ENCODE measurements at places on chromosomes 11 and 22.
A peak's percentile ranks its signal among the peaks of the same experiment; 100 is the strongest.

DNA sequence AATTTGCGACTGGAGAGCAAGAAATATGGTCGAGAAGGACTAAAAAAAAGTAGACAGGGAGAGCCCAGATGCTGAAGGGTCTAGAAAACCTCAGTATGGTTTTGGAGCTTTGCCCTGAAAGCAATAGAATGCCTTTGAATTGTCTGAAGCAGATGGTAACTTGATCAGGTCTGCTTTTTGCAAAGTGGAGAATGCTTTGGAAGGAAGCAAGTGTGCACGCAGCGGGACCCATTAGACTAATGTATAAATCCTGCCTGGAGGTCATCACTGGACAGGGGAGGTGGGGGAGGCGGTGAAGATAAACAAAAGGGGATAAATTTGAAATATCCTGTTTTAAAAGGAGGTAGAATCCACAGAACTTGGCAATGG is 757 bp upstream of the HINFP start:
- DNase-seq: peak; percentile 44

- DNase-seq: no peak
These were observed 34.6 kb downstream of the KCNC1 start for GRCh38 chr11:17769218-17769617.

- no peak for DNase-seq
These were observed 95.9 kb downstream of the MIAT start for GRCh38 chr22:26753125-26753862.

DNA sequence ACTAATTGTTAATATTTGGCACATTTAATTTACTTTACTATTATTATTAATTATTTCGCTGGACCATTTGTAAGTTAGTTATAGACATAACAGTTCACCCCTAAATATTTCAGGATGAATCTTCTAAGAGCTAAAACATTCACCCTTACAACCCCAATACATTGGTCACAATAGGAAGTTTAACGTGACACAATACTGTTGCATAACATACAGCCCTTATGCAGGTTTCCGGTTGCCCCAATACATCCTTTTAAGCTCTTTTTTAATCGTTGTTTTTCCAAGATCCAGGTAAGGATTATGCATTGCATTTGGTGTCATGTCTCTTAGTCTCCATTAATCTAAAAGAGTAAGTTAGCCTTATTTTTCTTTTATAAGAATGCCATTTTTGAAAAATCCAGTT is 71.2 kb downstream of the HSD17B12 start:
- DNase-seq: no peak

DNA sequence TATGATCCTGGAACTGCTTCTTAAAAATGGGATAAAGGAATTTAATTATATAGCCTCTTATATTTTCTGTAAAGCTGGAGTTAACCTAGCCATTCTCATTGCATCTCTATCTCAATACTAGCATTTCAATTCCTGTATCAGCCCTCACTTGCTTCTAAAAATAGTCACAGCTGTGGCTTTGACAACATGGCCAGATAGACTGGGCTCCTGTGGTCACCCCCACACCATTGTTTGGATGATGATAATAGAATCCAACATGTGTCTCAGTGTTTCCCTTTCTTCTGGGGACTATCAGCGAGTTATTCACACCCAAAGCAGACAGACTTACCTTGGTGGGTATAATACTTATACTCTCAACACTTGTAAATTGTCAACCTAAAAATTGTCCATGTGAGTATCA is 6.9 kb downstream of the VWA5A start:
- no peak for DNase-seq

- no peak for DNase-seq
These were observed 77.5 kb upstream of the BID start for GRCh38 chr22:17851759-17852158.

DNA sequence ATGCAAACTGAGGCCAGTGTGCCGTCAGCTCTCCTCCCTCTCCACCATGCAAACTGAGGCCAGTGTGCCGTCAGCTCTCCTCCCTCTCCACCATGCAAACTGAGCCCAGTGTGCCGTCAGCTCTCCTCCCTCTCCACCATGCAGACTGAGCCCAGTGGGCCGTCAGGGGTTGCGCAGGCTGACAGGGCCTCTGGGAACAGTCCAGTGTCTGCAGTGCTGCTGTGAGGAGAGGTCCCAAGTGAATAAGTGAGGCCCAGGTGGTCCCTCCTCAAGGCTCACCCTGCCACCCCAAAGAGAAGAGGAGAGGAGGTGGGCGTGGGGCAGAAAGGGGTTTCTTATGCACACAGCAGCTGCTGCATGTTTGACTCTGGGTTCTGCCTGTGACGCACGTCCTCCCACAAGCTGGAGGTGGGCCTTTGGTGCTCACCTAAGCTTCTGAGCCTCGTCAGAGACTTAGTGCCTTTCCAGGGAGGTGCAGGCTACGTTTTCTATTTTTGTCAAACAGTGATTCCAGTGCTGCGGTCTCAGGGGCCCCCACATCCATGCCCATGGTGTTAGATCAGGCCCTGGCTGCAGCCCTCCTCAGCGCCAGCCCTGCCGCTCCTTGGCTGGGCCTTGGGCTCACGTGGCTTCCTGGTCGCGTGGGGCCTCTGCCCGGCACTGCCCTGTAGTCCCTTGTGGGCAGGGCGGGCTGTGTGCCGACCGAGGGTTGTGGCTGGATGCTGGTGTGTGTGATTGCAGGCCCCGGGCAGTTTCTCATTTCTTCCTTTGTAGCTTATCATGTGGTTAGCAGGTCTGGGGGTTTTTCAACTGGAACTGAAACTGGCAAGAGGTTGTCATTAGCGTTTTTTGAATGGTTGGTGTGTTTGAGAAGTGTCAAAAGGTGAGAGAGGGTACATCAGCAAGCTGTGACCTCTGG is 7.1 kb downstream of the TPCN2 start:
- no peak for DNase-seq

All from cardiac fibroblast (primary cell).